ENCODE measurements at places on chromosomes 11 and 22. TPM values are rescaled to one million over a fixed set of nuclear protein-coding genes. Genes with fewer than 3 reads are reported as not detected.

DNA sequence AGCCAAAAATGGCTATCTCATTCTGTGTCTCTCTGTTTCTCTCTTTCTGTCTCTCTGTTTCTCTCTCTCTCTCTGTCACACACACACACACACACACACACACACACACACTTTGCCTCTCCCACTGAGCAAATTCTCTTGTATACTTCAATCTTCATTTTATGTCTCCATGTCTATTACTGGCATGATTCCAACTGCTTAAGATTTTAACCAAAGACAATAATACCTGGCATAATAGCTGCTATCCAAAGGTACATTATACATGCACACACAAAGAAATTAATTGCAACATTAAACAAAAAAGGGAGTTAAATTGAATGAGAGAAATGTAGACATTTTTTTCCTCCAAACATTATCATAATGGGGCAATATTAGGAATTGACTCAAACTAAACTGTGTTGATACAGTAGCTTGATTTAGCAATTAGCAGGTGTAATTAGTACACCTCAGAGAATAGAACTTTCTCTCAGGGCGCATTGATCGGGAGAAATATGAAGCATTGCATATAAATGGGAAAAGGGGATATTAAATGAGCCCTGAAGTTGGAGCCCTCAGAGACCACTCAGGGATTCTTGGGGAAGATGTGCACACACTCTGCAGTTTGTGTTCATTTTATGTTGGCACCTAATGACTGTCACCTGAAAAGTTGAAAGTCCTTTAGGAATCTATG is 17.4 kb upstream of the SLC1A2 start:
- DNase-seq: peak; percentile 29

GRCh38 chr11:30852091-30852490 is 265.9 kb upstream of the MPPED2 start:
- no peak for DNase-seq

- no peak for DNase-seq
Measured at GRCh38 chr11:35689081-35689996, 26.8 kb downstream of the TRIM44 start.

GRCh38 chr11:82871646-82872045 is 28.6 kb downstream of the PRCP start:
- no peak for DNase-seq

- DNase-seq: no peak
Measured at GRCh38 chr11:124108156-124108555, 7.1 kb upstream of the VWA5A start.

DNA sequence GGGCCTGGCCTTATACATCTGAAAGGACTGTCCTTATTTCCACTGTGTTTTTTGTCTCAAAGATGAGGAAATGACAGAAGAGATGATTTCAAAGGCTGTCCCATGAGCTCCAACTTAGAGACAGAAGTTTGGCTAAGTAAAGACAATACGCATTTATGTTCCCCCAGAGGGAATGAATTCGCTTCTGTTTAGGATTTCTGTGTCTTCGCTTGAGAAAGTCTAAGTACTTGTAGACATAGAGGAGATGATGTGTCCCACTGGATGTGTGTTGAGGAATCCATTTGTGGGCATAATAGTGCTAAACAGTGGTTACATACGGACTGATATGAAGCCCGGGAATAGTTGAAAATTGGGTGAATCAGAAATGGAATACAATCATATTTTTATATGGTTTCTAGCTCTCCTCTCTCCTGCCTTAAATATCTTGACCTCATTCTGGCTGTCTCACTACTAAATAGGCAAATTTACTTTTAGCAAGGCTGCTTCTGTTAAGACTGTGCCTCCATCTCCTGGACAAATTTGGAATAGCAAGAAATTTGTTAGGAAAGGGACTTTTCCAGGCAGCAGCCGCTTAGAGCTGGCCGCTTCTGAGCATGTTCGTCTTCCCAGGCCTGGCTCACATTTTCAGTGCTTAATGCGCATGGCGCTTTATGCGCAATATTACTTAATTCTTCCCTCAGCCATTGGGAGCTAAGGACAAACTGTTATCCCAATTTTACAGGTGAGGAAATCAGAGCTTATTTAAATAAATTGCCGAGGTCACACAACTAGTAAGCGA is 1.9 kb upstream of the PEX26 start:
- no peak for DNase-seq

DNA sequence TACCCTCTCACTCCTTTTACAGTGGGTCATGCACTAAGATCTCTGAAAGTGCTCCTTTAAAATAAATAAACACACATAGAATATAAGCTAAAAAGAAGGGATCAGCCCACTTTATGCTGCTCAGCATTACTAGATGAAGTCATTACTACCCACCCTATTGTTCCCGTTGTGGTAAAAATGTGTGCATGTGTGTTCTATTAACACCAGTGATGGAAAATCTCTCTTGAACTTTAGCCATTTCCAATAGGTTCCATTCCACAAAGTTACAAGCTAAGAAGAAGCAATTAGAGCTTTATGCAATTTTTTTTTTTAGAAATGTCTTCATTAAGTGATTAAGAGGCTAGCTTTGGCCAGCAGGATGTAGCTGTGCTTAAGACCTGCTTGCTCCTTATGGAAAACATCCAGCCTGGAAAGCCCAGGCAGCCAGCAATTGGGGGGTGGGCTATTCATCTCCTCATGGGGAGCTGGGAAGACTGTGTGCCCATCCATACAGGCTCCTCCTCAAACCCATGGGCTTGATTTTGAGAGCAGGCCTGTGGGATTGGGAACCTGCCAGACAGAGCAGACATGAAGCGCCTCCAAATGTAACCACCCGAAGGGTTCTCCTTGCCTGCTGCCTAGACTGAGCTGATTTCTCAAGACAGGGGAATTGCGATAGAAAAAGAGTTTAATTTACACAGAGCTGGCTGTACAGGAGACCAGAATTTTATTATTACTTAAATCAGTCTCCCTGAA is 92.9 kb upstream of the PARVA start:
- DNase-seq: no peak

Gene TRPT1
- total RNA-seq: 55.7 TPM

Gene MRGPRX4
- not detected for total RNA-seq

Gene TAF6L
- total RNA-seq: 27.2 TPM

Gene SMTNL1
- total RNA-seq: not detected

Gene FGF4
- total RNA-seq: not detected

Gene DEUP1
- total RNA-seq: not detected

Gene GLYAT
- total RNA-seq: not detected

Gene WEE1
- 39.9 TPM for total RNA-seq

Gene TNNI2
- total RNA-seq: not detected

Gene ACR
- 0.46 TPM for total RNA-seq

Gene HTR3A
- 0.63 TPM for total RNA-seq

Data from esophagus muscularis mucosa (tissue), 4 donors.